ENCODE measurements at places on chromosomes 5 and 9. TPM values are rescaled to one million over a fixed set of nuclear protein-coding genes. Genes with fewer than 3 reads are reported as not detected.

The INSL4 gene
- total RNA-seq: not detected

The GFI1B gene
- total RNA-seq: not detected

The CTNNA1 gene
- 495 TPM for total RNA-seq

The SOHLH1 gene
- total RNA-seq: not detected

The EMB gene
- 40.8 TPM for total RNA-seq

The EPB41L4B gene
- total RNA-seq: 30.3 TPM

The SLC44A1 gene
- 39.4 TPM for total RNA-seq

The FREM1 gene
- total RNA-seq: not detected

The ARL14EPL gene
- total RNA-seq: not detected

The HTR1A gene
- not detected for total RNA-seq

The FNBP1 gene
- total RNA-seq: 15.7 TPM

The TRIM7 gene
- total RNA-seq: 35.7 TPM

The PLPP7 gene
- not detected for total RNA-seq

The HMMR gene
- 1.4 TPM for total RNA-seq

The PCDHGA8 gene
- total RNA-seq: 0.51 TPM

The SPINK5 gene
- 8.4 TPM for total RNA-seq

Data from bronchial epithelial cell (primary cell).